ENCODE measurements at places on chromosomes 2 and 18.

- DNase-seq: no peak
These were observed 113.1 kb downstream of the ALK start for GRCh38 chr2:29808321-29808720.

DNA sequence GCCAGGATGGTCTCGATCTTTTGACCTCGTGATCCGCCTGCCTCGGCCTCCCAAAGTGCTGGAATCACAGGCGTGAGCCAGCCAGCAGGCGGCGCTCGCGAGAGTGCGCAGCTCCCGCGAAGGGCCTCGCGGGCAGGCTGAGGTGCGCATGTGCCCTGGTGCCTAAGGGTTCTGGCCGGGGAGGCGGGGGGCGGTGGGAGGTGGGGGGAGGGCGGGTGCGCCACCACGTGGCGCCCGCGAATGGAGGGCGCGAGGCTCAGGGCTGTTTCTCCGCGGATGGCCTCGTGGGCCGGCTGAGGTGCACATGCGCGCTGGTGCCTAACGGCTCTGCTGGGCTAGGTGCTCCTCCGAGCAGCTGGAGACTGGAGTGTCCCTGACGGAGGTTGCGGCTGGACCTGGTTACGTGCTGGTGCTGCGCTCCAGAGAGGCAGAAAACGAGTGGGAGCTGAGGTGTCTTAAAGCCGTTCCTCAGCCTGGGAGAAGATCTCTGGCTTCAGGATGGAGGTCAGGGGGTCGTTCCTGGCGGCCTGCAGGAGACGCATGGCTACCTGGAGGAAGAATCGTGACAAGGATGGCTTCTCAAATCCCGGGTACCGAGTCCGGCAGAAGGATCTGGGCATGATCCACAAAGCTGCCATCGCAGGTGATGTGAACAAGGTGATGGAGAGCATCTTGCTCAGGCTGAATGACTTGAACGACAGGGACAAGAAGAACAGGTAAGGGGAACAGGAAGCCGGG is at the start of gene ANKRD62:
TSS of gene ANKRD62 (plus strand) at position 324 of the 738 bp plus-strand sequence. CDS start at position 499, 175 bp downstream.
- DNase-seq: no peak

GRCh38 chr2:138670734-138671133 is 109.5 kb downstream of the NXPH2 start:
- DNase-seq: no peak

DNA sequence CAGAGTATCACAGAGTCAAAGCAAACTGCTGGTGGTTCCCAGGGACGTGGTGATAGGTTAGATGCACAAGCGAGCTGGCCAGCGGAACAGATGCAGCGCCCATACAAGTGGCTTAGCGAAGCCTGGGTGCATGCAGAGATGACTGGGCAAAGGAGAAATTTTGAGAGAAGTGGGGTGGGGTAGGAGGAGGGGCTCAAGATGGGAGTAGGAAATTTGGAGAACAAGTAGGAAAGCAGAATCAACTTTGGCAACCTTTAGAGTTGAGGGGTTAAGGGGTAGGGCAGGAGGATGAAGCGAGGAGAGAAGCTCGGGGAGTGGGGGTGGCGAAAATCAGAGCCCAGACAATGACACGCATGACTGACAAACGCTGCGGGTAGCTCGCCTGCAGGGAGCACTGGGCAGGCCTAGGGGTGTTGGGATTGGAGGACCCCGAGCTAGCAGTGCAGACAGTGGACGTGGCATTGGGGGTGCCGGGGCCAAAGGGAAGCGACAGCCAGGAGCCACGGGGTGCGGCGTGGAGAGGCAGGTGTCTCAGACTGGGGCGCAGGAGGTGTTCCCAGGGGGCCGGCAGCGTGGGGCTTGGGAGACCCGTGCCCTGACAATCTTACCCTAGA is 431 bp downstream of the FAM98A start:
- DNase-seq: no peak

DNA sequence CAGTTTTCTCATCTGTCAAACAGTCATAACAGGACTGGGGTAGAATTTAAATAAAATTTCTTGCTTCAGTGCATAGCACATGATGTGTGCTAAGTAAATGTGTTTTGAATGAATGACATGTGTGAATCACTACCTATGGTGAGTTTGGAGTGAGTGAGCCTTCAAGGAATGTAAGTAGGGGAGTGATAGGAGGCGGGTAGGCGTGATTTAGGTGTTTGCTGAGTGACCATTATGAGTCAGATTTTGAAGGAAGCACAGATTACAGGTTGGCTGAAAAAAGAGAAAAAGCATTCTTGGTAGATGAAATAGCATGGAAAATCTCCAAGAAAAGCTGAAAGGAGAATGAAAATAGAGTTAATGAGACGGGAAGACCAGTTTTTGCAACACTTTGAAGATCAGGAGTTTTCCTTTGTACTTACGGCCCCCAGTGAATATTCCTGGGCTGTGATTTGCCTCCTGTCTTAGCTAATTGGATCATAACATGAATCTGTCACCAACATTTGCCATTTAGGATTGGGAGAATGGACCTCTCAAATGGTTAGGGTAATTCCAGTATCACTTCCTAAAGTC is 136.9 kb upstream of the GATA6 start:
- DNase-seq: no peak

- no peak for DNase-seq
These were observed 109.2 kb downstream of the MAP4K4 start for GRCh38 chr2:101806701-101807100.

GRCh38 chr2:61368687-61369665 is 101.9 kb downstream of the USP34 start:
- no peak for DNase-seq

DNA sequence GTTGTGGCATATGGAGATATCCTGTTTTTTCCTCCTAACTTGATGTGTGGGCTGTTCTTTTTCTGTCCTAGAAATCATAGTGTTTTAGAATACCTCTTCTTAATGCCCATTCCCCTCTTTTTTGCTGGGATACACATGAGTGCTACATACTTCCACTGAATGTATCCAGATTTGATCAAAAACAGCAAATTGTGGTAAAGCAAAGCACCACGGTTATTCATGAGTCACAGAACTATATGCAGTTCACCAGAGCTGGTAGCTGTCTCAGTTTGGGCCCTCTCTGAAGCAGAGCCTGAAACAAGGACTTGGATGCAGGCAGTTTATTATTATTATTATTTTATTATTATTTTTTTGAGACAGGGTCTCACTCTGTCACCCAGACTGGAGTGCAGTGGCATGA is 69.9 kb upstream of the CTLA4 start:
- no peak for DNase-seq

DNA sequence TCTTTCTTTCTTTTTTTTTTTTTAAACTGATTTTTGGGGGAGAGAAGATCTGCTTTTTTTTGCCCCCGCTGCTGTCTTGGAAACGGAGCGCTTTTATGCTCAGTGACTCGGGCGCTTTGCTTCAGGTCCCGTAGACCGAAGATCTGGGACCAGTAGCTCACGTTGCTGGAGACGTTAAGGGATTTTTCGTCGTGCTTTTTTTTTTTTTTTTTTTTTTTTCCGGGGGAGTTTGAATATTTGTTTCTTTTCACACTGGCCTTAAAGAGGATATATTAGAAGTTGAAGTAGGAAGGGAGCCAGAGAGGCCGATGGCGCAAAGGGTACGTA is 587 bp downstream of the MEIS1 start:
- no peak for DNase-seq

- no peak for DNase-seq
These were observed 65.4 kb downstream of the EPAS1 start for GRCh38 chr2:46362667-46363012.

DNA sequence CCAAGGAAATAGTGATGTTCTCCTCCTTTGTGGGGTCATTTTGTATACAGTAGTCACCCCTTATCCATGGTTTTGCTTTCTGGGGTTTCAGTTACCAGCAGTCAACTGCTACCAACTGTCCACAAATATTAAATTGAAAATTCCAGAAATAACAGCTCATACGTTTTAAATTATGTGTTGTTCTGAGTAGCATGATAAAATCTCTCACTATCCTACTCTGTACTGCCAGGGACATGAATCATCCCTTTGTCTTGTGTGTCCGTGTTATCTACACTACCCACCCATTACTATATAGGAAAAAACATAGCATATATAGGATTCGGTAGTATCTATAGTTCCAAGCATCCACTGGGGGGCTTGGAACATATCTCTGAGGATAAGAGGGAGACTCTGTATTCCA is 120.9 kb upstream of the DCC start:
- no peak for DNase-seq

GRCh38 chr2:147027436-147027835 is 817.4 kb upstream of the ACVR2A start:
- DNase-seq: no peak

- DNase-seq: peak; percentile 96
These were observed 309.9 kb upstream of the RAB12 start for GRCh38 chr18:8299054-8299980.

GRCh38 chr2:143525402-143525860 is 396.2 kb downstream of the ARHGAP15 start:
- no peak for DNase-seq

DNA sequence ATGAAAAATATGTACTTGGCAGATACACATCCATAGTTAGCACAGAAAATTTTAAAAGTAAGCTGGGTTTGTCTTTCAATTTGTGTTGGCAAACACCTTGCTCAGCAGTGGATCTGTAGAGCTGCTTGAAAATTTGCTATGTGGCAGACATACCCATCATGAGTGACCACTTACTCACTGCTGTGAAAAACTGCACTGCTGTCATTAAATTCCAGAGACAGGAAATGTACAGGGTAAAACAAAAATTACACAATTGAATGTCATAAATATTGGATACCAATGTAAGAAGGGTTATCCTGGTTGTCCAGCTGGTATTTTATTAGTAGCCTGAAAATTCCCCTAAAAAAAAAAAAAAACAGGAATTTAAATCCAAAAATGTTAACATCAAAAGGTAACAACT is 24.5 kb downstream of the NIF3L1 start:
- DNase-seq: no peak

- no peak for DNase-seq
These were observed 119.9 kb upstream of the SERTAD2 start for GRCh38 chr2:64773461-64774118.

DNA sequence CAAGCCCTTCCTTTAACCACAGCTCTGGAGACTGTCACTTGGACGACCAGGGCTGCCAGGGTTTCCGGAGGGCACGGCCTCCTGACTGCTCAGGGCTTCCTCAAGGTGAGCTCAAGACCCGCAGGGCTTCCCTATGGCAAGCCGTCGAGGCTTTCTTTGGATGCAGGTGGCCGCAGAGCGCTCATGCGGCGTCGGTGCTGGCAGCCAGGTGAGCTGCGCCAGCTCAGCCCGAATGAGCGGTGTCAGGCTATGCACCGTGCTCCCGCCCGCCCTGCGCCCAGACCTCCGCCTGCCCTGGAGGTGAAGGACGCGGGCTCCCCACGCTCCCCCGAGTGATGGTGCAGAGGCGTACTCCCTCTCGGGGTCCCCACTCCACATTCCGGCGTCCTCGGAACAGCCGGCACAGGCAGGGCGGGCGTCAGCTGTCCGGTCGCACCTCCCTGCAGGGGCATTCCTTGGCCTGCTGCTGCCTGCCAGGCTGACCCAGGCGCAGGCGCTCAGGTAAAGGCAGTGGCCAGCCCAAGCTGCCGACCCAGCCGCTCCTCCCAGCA is 20.8 kb upstream of the TUBB6 start:
- no peak for DNase-seq

- no peak for DNase-seq
These were observed 14.5 kb downstream of the OSBPL6 start for GRCh38 chr2:178208817-178209216.

GRCh38 chr18:6210349-6211173 is 204.2 kb downstream of the L3MBTL4 start:
- no peak for DNase-seq

- no peak for DNase-seq
These were observed 861.7 kb downstream of the SLC4A3 start for GRCh38 chr2:220489121-220489520.

GRCh38 chr2:48253301-48253700 is 276.7 kb upstream of the STON1 start:
- DNase-seq: no peak

DNA sequence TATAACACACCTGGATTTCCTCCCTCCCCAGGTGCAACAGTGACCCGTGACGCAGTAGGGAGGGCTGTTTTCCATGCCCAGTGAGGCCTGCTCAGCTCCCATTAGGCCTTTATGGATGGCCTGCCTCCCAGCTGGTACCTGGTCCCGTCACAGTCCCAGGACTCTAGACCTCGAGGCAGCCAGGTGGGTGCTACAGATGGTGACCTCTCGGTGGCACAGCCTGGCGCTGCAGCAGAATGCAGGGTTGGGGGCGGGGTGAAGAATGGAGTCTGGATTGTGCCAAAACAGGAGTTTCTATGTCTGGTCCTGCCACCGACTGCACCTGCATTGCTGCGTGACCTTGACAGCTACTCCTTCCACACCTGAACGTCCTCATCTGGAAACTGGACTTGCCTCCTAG is 18.0 kb upstream of the YWHAQ start:
- peak; percentile 55 for DNase-seq

DNA sequence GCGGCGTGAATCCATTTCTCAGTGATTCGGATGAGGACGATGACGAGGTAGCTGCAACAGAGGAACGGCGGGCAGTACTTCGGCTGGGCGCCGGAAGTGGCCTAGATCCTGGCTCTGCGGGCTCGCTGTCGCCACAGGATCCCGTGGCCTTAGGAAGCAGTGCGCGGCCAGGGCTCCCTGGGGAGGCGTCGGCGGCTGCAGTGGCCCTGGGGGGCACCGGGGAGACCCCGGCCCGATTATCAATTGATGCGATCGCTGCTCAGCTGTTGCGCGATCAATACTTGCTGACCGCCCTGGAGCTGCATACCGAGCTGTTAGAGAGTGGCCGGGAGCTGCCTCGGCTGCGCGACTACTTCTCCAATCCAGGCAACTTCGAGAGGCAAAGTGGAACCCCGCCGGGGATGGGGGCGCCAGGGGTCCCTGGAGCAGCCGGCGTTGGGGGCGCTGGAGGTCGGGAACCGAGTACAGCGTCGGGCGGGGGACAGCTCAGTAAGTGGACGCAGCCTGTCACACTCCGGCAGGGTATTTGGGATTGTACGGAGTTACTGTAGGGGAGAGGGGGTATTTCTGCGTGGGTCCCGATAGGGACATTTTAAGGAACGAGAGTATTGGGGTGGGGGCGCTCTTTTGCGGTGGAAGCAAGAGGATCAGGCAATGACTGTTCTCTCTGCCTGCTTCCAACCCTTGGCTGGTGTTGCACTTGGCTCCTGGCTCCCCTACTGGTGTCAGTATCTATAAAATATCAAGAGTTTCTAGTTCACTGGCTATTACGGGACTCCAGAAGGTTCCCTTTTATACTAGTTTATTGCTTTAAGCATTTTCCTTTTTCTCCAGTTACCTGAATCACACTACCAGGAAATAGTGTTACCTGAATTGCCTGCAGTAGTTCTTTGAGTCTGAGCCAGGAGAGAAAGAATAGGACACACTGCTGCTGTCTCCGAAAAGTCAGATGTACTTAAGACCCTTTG is 772 bp downstream of the RELCH start:
- DNase-seq: peak; percentile 63

All from NCI-H748 treated with DMSO at 0.1 percent for 48 hours (cell line).